ENCODE measurements at places on chromosomes 11 and 22.

- no peak for DNase-seq
These were observed 483.5 kb downstream of the BRD1 start for GRCh38 chr22:49344161-49344560.

GRCh38 chr11:47983464-47984397, 3.4 kb downstream of the PTPRJ start:
- no peak for DNase-seq

DNA sequence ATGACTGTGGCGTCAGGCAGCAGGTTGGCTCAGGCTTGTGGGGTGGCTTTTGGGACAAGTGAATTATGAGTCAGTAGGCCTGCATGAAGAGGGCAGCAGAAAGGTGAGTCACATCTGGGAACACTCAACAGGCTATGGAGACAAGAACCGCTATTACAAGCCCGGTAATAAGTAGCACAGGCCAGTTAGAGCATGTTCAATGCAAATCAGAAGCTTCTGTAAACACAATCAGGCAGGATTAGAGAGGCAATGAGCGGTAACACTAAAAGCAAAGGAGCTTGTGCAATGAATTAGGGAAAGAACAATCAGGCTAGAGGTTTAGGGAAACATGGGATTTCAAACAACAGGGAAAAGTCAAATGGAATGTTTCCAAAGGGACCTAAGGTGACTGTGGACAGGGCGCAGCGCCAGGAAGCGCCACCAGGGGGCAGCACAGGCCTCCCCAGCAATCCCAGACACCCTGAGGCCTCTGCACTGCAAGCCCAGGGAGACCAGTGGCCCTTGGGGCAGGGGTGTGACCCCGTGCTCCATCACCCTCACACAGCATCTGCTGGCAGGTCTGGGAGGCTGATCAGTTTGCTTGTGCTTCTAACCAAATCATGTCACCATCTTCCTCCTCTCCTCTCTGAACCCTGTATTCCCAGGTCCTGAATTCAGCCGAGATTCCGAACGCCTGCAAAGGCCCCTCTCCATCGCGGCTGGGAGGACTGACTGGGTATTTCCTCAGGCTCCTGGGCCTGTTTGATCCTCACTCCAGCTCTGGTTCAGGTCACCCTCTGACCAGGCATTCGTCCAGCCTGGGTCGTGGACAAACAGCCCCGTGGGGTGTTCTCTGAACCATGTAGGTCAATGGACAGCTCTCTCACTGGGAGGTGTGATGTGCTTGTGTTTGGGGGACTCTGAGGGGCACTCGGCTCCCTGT, 50.0 kb downstream of the C11orf58 start:
- no peak for DNase-seq

DNA sequence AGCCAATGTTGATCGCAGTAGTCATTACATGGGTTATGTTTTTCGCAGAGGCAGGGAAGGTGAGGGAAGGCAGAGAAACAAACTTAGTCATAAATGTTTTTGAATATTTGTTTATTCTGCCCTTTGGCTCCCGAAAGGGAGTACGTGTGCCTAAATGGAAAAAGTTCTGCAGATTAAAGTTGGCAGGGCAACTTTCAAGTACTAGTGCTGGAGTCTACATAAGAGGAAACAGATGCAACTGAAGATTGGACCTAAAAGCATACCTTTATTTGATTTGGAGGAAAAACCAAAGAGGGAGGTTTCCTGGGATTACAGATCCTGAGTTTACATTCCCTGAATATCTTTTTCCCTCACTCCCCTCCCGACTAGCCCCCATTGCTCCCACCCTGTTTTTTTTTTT, 5.7 kb downstream of the HSD17B12 start:
- no peak for DNase-seq

GRCh38 chr11:47550288-47551047, 2.5 kb downstream of the CELF1 start:
- DNase-seq, result no peak

DNA sequence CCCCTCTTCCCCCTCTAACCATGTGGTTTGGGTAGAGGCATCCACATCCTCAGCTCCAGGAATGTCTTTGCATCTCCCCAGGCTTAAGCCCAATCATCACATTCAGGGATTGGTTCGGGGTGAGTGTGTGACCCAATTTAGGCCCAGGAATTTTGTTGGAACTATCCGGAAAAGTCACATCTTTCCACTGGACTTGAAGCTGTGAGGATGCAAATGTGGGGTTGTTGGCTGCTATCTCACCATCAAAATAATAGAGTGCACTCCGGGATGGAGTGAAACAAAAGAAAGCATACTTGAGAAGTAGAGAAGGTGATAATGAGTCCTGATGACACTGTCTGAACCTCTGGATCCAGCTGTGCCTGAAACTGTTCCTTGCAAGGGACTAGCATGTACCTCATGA, 33.8 kb upstream of the OLFML1 start:
- DNase-seq, result no peak

DNA sequence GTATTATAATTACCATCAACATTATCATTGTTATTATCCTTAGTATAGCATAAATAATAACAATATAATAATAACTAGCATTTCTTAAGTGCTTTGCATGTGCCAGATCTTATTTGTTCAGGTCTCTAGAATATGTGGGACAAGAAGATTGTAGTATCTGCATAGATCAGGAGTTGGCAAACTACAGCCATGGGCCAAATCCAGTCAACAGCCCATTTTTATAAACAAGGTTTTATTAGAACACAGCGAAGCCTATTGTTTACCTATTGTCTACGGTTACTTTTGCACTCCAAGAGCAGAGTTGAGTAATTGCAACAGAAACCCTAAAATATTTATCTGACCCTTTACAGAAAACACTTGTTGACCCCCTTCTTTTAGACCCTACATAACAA, 81.4 kb downstream of the SLC1A2 start:
- no peak for DNase-seq

DNA sequence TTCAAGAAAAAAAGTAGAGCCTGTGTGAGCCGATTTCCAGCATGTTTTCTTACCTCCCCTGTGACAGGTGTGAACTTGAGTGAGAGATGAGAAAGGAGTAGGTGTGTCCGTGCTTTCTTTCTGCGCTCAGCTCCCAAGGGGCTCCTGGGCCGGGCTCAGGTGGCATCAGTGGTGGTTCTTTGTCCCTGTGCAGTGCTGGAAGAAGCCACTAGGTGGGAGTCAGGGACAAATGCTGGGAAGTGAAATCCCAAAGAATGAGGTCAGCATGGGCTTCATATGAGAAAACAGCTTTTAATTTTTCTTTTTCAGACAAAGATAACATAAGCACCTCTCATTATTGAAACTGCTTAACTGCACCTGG, 57.8 kb downstream of the PPFIBP2 start:
- DNase-seq, result no peak

GRCh38 chr11:115939104-115939730, 435.0 kb upstream of the CADM1 start:
- DNase-seq, result no peak

DNA sequence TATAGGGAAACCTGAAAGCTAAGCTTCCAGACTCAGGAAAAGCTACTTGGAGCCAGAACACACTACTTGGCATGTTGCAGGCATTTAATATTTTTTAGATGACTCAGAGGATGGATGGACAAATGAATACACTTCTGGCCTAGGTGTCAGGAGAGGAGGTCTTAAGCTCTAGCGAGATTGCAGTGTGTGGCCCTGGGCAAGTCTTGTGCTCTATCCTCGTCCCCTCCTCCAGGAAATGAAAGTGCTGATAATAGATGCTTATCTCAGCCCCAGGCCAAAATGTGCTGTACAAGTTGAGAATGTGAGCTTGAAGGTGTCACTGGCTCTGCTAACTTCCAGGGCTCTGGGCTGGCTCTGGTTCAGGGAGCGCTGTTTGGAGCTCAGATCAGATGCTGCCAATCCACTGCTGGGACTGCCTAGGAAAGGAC, 136.3 kb downstream of the PKNOX2 start:
- no peak for DNase-seq

DNA sequence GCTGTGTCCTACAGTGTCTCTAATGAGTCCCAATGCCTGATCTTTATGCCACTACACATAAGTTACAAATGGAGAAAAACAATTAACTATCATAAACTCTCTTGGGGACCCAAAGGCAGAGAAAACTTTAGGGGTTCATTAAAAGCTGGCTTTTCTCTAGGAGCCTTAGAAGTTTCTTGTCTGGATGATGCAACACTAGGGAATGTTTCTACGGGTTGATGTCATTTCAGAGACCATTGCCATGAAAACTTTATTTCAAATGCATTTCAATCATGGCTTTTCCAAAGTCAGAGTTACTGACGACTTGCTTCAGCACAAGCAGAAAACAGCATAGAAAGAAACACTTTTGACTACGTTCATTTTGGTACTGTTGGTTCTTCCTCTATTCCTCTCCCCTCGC, 8.5 kb upstream of the OR8B12 start:
- DNase-seq, result no peak

DNA sequence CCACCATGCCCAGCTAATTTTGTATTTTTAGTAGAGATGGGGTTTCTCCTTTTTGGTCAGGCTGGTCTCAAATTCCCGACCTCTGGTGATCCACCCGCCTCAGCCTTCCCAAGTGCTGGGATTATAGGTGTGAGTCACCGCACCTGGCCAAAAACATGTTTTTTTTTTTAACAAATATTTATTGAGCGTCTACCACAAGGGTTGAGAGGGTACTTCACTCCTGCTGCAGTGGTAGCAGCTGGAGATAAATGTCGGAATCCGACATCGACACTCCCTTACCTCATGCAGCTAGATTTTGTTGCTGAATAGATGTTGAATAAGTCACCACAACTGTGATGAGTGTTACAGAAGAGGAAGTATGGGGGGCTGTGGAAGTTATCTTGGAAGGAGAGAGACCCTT, 971 bp downstream of the DNAJB13 start:
- DNase-seq, result no peak

- DNase-seq, result no peak
These were observed 9.4 kb upstream of the NAP1L4 start for GRCh38 chr11:3001496-3001895.

GRCh38 chr11:93288767-93289166, 41.8 kb upstream of the DEUP1 start:
- no peak for DNase-seq

GRCh38 chr11:100833276-100833675, 146.2 kb downstream of the ARHGAP42 start:
- no peak for DNase-seq
